ENCODE measurements at places on chromosomes 1 and 21.

GRCh38 chr21:38807441-38807871, 1.7 kb downstream of the ETS2 start:
- no peak for DNase-seq
- no peaks in the 10 kb centered on the region for H3K27me3 ChIP-seq
- H3K27ac ChIP-seq: peak overlapping the region; percentile 90
- peak overlapping the region; percentile 97 for H3K4me3 ChIP-seq
- peaks cover 46% of the 10 kb centered on the region for H3K4me1 ChIP-seq

DNA sequence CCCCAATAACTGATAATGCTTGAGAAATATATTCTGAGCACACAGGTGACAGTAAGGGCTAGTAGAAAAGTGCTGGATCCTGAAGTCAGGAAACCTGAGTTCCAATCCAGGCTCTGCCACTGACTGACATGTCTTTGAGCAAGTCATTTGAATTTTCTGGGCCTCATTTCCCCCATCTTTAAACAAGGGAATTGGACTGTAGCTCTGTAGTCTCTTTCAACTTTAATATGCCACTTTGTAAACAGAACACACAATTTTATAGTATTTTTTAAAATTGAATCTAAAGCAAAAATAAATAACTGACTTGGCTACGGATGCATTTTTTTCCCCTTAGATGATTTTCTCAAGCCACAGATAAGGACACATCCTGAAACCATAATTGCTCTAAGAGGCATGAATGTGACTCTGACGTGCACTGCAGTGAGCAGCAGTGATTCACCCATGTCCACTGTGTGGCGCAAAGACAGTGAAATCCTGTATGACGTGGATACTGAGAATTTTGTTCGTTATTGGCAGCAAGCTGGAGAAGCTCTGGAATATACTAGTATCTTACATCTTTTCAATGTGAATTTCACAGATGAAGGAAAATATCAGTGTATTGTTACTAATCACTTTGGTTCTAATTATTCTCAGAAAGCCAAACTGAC, 37.0 kb downstream of the LRIG2 start:
- peaks cover 37% of the 10 kb centered on the region for H3K36me3 ChIP-seq
- no peak for DNase-seq
- H3K27me3 ChIP-seq: no peaks in the 10 kb centered on the region
- no peak overlapping the region for H3K27ac ChIP-seq

GRCh38 chr1:16900751-16901150, 5.0 kb downstream of the RNU1-2 start:
- peak overlapping the region; percentile 50 for H3K4me3 ChIP-seq
- H3K36me3 ChIP-seq: no peaks in the 10 kb centered on the region
- peaks cover 4% of the 10 kb centered on the region for H3K27me3 ChIP-seq
- peak overlapping the region; percentile 46 for H3K27ac ChIP-seq
- DNase-seq: no peak

DNA sequence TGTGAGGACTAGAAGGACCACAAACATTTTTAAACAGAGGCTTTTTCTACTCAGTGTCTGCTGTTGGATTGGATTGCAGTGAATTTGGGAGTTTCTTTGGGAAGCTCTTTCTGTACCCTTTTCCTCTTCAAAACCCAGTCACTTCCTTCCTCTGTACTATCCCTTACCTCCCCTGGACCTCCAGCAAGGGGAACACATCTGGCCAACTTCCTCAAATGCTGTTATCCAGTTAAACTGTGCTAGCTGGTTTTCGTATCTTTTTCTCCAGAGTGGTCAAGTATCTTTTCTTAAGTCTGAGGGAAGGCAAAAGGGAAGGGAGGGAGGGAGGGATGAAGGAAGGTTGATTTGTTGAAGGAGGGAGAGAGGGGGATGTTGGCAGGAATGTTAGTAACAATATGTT, 99.2 kb upstream of the TNR start:
- H3K36me3 ChIP-seq: no peaks in the 10 kb centered on the region
- DNase-seq: no peak
- no peak overlapping the region for H3K27ac ChIP-seq
- H3K4me3 ChIP-seq: no peak overlapping the region

- H3K4me3 ChIP-seq: no peak overlapping the region
- H3K27ac ChIP-seq: no peak overlapping the region
- peaks cover 2% of the 10 kb centered on the region for H3K4me1 ChIP-seq
- no peaks in the 10 kb centered on the region for H3K36me3 ChIP-seq
- no peak for DNase-seq
These were observed 1.5 kb upstream of the NR0B2 start for GRCh38 chr1:26915204-26915842.

- no peaks in the 10 kb centered on the region for H3K4me1 ChIP-seq
- DNase-seq: no peak
- no peak overlapping the region for H3K4me3 ChIP-seq
- H3K27me3 ChIP-seq: no peaks in the 10 kb centered on the region
- H3K27ac ChIP-seq: no peak overlapping the region
These were observed 1280.7 kb upstream of the TMPRSS15 start for GRCh38 chr21:19684328-19684727.

DNA sequence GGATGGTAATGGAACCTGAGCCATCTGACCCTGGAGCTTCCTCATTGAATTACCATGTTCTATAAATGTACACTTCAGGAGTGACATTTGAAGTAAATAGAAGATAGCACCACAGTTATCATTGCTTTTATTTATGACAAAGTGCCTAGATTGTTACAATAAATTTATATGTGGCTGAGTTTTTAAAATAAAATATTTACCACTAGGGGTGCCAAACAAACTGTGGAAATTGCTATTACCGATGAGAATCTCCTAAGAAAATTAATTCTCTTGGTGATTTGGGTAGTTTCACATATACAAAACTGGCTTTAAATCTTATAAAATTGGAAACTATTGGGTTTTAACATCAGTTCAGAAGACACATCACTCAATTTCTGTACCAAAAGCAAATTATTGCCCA, 1.4 kb upstream of the TNR start:
- DNase-seq: no peak
- H3K27me3 ChIP-seq: peaks cover 49% of the 10 kb centered on the region
- H3K36me3 ChIP-seq: no peaks in the 10 kb centered on the region
- H3K27ac ChIP-seq: no peak overlapping the region

GRCh38 chr1:150622303-150622975, 7.0 kb downstream of the ENSA start:
- peaks cover 42% of the 10 kb centered on the region for H3K36me3 ChIP-seq
- peak overlapping the region; percentile 20 for H3K4me3 ChIP-seq
- H3K27me3 ChIP-seq: no peaks in the 10 kb centered on the region
- no peak for DNase-seq
- peaks cover 18% of the 10 kb centered on the region for H3K4me1 ChIP-seq

GRCh38 chr1:118335331-118335732, 150.3 kb upstream of the SPAG17 start:
- DNase-seq: no peak
- peaks cover 21% of the 10 kb centered on the region for H3K4me1 ChIP-seq
- no peak overlapping the region for H3K4me3 ChIP-seq

DNA sequence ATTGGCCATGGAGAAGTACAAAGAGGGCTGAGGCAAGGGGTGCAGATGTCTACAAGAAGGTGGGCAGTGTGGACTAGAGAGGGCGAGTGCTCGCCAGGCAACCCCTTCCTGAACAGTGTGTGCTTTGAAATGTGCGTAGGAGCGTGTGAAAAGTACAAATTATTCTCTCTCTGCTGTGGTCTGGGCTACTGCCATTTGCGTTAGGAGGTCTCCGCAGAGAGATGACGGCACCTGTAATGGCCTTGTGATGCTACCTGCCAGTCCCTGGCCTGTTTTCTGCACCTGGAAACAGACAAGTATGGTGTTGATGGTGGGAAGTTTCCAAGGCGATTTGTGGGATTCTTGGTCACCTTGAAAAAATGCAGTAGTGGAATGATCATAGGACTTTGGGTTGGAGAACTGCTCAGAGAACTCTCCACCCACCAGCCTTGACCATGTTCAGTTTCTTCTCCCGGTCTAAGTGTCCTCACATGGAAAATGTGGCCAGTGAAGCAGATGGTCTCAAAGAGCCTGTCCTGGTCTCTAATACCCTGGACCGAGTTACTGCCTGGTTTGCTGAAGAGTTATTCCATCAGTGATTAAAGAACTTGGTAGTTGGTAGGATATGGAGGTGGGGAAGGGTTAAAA, 74.5 kb downstream of the MRPS6 start:
- H3K27ac ChIP-seq: peak overlapping the region; percentile 26
- DNase-seq: no peak
- H3K4me3 ChIP-seq: no peak overlapping the region
- H3K27me3 ChIP-seq: no peaks in the 10 kb centered on the region

DNA sequence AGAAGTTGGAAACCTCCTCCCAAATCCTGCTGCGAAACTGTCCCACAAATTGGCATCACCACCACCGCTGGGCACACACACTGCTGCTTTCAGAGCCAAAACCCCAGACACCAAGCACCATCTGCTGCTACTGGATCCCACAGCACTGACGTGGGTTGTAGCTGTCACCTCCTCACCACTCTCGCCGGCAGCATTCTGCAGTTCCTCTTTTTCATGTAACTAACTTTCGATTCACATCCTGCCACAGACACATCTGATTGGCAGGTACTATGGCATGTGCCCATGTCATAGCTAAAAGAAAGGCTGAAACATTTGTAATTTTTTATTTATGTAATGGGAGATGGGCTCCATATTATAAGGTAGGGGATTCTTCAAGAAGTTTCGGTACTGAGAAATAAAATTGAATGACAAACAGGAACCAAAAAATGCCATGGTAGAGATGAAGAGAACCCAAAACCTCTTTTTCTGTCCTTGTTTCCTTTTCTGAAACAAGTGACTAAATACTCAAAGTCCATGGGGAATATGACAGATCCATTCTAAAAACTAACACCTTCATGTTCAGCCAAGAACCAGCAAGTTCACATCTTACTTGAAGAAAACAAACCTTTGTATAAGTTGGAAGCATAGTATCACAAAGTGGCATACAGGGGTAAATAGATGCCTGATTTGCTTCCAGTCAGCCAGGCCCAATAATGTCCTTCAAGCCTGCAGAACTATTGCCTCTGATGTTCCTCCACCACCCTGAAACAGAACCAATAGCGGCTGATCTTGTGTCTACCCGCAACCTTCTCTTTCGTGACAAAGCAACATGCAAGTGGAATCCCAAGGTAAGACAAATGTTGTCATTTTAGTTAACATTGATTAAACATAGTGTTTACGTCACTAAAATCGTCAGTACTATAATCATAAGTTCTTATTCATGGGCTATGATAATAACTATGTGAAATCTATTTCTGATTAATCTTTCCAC, 26.6 kb upstream of the RGS13 start:
- no peaks in the 10 kb centered on the region for H3K27me3 ChIP-seq
- H3K4me3 ChIP-seq: no peak overlapping the region
- no peaks in the 10 kb centered on the region for H3K36me3 ChIP-seq
- no peak overlapping the region for H3K27ac ChIP-seq
- H3K4me1 ChIP-seq: peaks cover 4% of the 10 kb centered on the region
- no peak for DNase-seq

DNA sequence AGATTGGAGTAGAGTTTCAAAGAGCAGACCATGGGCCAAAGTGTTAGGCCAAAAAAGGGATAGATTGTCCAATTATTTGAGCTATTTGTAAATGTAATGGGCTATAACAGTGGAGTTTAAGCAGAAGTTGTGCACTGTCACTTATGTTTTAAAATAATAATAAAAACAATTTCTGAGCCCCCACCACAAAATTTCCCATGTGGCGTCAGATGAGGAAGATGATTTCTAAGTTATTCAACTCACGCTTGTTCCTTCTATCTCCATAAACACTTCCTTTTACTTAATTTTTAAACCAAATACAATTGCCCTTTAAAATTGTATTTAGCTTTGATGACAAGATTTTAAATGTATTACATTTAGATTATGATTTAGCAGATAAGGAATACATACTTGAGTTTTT, 330.0 kb downstream of the PTPRC start:
- H3K27me3 ChIP-seq: no peaks in the 10 kb centered on the region
- no peak overlapping the region for H3K4me3 ChIP-seq
- H3K36me3 ChIP-seq: no peaks in the 10 kb centered on the region
- H3K4me1 ChIP-seq: no peaks in the 10 kb centered on the region
- no peak for DNase-seq

DNA sequence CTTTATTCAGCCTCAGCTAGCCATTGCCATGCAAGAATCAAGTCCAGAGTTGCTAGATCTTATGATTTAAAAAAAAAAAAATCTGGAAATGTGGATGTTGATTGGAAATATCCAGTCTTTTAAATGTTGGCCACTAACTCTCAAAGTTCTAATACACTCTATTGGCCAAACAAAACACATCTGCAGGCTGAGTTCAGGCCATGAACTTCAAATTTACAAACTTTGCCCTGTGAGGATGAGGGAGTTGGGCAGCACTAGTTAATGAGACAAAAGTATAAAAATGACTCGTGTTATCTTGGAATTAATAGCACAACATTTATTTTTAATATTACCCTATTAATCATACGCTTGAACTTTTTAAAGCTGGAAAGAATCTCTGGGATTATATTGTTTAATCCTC, 432.3 kb downstream of the PLPP3 start:
- no peak for DNase-seq
- H3K4me1 ChIP-seq: peaks cover 14% of the 10 kb centered on the region
- H3K36me3 ChIP-seq: no peaks in the 10 kb centered on the region
- H3K27ac ChIP-seq: no peak overlapping the region
- H3K27me3 ChIP-seq: peaks cover 4% of the 10 kb centered on the region

GRCh38 chr1:181092883-181093458, 4.5 kb downstream of the IER5 start:
- peaks cover 13% of the 10 kb centered on the region for H3K36me3 ChIP-seq
- DNase-seq: no peak
- H3K4me3 ChIP-seq: peak overlapping the region; percentile 53
- H3K27me3 ChIP-seq: peaks cover 12% of the 10 kb centered on the region
- no peak overlapping the region for H3K27ac ChIP-seq
- H3K4me1 ChIP-seq: peaks cover 55% of the 10 kb centered on the region

- peak overlapping the region; percentile 74 for H3K4me3 ChIP-seq
- no peaks in the 10 kb centered on the region for H3K36me3 ChIP-seq
- peaks cover 8% of the 10 kb centered on the region for H3K4me1 ChIP-seq
- DNase-seq: no peak
These were observed 6.3 kb upstream of the CRYBG2 start for GRCh38 chr1:26359981-26360806.

- no peak overlapping the region for H3K4me3 ChIP-seq
- H3K36me3 ChIP-seq: no peaks in the 10 kb centered on the region
- peak; percentile 62 for DNase-seq
- no peak overlapping the region for H3K27ac ChIP-seq
- H3K4me1 ChIP-seq: no peaks in the 10 kb centered on the region
These were observed 180.4 kb downstream of the FOXD2 start for GRCh38 chr1:47618222-47618720.

Data from type B pancreatic cell (in vitro differentiated cells).